CD4-positive, alpha-beta T cell treated with Interleukin-15 for 1 hour (primary cell): ENCODE measurements at places on chromosomes 4 and X.

DNA sequence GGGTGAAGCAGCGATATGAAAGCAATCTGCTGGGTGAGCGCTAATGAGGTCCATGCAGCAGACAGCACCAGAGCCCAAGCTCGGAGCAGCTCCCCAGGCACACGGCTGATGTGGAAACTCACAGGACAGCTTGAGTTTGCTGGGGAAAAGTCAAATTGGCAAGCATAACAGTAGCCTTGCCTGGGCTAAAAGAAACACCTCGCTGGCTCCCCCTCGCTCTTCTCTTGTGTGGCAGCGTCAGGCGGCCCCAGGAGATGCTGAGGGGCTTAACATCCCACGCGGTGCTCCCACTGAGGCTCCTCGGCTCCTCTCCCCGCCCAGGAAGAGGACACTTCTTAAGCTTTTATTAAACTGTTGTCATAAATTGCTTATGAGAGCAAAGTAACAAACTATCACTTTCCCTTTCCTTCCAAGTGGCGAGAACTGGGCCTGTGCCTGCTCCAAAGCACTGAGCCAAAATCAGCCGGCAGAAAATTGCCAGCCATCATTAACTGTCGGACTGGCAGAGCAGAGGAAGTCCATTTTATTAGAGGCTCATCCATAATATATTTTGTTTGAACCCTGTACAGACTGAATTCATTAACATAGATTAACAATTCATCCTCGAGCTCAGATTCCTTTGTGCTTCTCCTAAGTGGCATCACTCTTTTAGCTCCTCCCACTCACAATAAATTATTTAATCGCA is 111.4 kb downstream of the TSPAN5 start:
- no peak for DNase-seq

- DNase-seq = no peak
These were observed 72.8 kb upstream of the MTNR1A start for GRCh38 chr4:186628058-186628711.

GRCh38 chr4:148034813-148035212 is 302.9 kb downstream of the ARHGAP10 start:
- DNase-seq = no peak

- no peak for DNase-seq
These were observed 16.7 kb upstream of the CXorf38 start for GRCh38 chrX:40663880-40664630.

DNA sequence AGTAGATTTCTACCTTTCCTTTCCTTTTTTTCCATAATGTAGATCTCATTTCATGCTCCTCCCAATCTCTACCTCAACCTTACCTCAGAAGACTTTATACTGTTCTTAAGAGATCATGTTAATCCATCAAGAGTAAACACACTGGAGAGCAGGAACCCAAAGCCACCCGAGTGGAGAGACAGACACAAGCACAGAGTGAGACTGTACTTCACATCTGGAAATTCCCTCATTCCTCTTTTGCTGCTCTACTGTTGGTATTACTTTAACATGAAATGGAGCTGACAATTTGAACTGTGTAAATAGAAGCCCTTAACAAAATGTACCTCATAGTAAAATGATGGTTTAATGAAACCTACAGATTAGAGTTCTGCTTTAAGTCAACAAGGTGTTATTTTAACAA is 105.7 kb upstream of the RASGEF1B start:
- no peak for DNase-seq

DNA sequence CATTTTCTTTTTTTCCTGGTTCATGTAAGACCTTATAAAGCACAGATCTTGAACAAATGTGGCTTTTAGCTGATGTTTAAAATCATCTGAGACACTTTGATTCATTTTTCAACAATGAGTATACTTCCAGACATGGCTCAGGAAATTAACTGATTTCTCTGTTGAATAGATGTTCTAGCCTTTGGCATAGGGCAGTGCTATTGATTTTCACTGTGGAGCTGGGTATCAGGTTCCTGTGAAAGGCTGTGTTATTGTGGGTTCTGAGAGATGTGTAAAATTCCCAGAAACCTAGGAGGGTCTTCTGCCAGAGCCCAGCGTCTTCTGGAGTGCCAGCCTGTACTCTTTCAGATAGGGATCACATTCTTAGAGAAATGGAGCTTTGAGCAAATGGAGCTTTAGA is 278.9 kb downstream of the EPHA5 start:
- no peak for DNase-seq

DNA sequence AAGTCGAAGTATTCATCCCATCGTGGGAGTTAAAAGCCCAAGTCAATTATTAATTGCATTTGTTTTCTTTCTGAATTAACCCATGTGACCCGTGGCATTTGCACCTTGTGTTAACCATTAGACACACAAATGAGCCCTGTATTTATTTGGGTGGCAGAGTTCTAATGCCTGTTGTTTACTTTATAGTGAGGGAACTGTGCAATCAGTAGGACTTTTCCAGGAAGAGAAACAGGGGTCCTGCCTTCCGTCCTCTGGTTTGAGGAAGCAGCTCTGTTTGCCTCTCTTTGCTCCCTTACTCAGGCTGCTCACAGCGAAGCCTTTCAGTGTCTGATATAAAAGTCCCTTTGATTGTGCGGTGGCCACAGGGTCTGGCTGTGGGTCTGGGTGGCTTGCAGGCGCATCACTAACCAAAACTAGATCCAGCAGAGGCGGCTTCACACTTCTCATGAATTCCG is 263.6 kb downstream of the PTTG2 start:
- no peak for DNase-seq

DNA sequence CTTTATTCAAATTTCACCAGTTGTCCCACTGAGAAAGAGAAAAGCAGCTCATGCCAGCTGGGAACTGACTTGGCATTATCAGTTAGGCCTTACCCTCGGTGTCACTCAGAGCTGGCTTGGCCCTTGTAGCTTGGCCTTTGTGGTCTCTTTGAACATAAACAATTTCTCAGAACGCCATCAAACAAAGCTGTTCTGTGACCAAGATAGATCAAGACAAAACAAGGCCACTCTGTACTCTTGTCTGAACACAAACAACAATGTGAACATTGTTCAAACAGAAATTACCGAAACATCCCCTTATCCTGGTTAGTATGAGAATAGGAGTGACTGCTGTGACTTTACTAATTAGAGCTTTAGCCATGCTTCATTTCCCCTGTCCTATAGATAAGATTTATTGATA is 57.2 kb downstream of the DIPK2B start:
- no peak for DNase-seq

DNA sequence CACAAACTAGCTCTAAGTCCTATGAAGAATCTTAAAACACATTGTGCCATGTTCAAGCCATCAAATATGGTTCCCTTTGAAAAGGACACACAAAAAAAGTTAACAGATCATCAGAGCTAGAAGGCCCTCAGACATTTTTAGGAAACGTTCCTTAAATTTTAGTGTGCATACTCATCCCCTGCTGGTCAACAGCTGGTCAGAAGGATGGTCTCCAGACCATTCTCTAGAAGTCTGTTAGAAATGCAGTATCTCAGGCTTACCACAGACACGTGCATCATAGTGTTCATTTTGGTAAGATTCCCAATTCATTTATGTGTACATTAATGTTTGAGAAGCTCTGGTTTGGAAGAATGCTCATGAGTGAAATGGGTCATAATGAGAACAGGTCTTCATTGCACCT is 523.1 kb downstream of the INPP4B start:
- no peak for DNase-seq

DNA sequence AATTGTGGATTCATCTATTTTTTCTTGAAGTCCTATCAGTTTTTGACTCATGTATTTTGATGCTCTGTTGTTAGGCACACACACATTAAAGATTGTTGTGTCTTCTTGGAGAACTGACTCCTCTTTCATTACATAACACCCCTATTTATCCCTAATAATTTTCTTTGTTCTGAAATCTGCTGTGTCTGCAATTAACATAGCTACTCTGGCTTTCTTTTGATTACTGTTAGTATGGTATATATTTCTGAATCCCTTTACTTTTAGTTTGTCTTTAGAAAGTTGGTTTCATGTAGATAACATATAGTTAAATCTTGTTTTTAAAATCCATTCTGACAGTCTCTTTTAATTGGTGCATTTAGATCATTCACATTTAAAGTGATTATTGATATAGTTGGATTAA is 5.1 kb upstream of the PJA1 start:
- no peak for DNase-seq

GRCh38 chr4:182465979-182466378 is 222.8 kb downstream of the TENM3 start:
- DNase-seq = no peak

- DNase-seq = no peak
These were observed 42.0 kb downstream of the SOD3 start for GRCh38 chr4:24837336-24837735.

- no peak for DNase-seq
These were observed 3.3 kb downstream of the TMEM185A start for GRCh38 chrX:149628280-149628679.

DNA sequence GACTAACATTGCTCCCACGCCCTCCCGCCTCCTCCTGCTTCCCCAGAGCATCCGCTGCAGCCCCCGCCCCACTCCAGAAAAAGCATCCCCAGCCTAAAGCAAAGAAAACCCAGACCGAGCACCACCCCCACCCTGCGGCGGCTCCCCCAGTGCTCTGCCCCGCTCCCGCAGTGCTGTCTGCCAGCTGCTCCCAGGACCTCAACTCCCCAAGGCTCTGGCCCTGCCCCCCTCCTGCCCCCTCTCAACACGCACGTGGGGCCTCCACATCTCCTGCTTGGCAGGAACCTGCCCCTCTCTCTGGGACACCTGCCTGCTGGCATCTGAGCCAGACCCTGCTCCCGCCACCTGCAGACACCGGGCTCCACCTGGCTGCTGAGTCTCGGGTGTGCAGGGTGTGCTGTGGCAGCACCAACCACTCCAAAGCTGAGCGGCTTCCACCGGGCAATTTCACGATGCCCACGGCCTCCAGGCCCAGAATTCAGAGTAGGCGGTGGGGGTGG is 79.4 kb downstream of the FAM53A start:
- peak; percentile 63 for DNase-seq
